ENCODE measurements at places on chromosomes 4 and X.

DNA sequence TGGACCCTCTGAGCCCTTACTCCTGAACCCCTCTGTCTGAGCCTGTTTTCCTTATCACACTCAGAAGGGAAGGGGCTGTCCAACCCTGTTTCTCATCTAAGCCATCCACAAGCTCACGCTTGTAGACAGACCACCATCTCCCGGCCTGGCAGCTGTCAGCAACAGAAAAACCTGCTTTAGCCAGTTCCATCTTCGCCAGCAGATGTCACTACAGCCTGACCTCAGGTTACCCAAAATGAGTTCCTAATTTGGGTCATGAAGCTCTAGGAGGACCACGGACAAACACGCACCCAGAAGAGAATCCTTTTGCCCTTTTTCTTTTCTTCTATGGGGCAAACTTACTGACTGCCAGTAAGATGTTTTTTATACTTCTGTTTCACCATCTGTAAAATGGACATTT is 445.4 kb downstream of the BCOR start:
- no peak for DNase-seq

- DNase-seq = no peak
Observed at GRCh38 chrX:137426695-137427425, 139.1 kb upstream of the ZIC3 start.

- no peak for DNase-seq
Observed at GRCh38 chrX:9431281-9431680, 33.6 kb upstream of the TBL1X start.

GRCh38 chr4:132513491-132513890 is 635.6 kb upstream of the PCDH10 start:
- no peak for DNase-seq

DNA sequence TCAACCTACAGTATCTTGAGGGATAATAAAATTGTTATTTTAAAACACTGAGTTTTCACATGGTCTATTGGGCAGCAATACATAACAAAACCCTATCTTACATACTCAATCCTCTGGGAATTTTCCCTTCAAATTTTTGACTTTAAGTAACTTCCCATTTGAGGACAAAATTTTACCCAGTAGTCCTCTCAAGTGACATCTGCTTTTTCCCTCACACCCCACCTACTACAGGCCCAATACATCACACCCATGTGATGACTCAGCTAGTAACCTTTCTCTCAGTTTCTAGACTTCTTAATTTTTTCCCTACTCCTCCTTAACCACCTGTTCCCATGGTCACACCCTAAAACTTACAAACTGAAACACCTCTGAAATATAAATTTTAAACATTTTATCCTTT is 12.2 kb upstream of the RAP1GDS1 start:
- no peak for DNase-seq
